ENCODE measurements at places on chromosomes 12 and 14. TPM values are rescaled to one million over a fixed set of nuclear protein-coding genes. Genes with fewer than 3 reads are reported as not detected.

DNA sequence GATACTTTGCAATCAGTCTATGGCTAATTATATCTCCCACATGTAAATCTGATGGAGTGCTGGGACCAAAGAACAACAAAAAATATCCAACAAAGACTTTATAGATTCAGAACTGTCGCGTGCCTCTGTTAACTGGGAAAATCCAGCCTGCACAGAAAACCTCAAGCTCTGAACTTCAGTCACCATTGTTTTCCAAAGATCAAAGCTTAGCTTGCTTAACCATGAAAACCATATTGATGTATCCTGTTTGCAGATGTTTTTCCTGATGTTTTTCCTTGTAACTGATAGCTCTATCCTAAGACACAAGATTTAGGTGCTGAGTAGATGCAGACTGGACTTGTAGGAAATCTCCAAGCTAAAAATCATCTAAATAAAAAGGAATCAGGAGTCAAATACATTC, 163.7 kb downstream of the GXYLT1 start:
- no peak overlapping the region for H3K4me3 ChIP-seq
- H3K4me1 ChIP-seq, result no peaks in the 10 kb centered on the region
- DNase-seq, result no peak
- H3K27me3 ChIP-seq, result no peaks in the 10 kb centered on the region
- no peak overlapping the region for H3K27ac ChIP-seq
- no peaks in the 10 kb centered on the region for H3K36me3 ChIP-seq

GRCh38 chr12:38869036-38869435, 36.4 kb downstream of the CPNE8 start:
- no peaks in the 10 kb centered on the region for H3K27me3 ChIP-seq
- H3K36me3 ChIP-seq, result no peaks in the 10 kb centered on the region
- no peak overlapping the region for H3K27ac ChIP-seq
- no peak for DNase-seq
- peaks cover 8% of the 10 kb centered on the region for H3K4me1 ChIP-seq
- no peak overlapping the region for H3K4me3 ChIP-seq

- H3K27me3 ChIP-seq, result no peaks in the 10 kb centered on the region
- no peak for DNase-seq
- no peaks in the 10 kb centered on the region for H3K4me1 ChIP-seq
- no peaks in the 10 kb centered on the region for H3K36me3 ChIP-seq
- H3K27ac ChIP-seq, result no peak overlapping the region
These were observed 206.6 kb downstream of the KIF26A start for GRCh38 chr14:104344818-104345620.

DNA sequence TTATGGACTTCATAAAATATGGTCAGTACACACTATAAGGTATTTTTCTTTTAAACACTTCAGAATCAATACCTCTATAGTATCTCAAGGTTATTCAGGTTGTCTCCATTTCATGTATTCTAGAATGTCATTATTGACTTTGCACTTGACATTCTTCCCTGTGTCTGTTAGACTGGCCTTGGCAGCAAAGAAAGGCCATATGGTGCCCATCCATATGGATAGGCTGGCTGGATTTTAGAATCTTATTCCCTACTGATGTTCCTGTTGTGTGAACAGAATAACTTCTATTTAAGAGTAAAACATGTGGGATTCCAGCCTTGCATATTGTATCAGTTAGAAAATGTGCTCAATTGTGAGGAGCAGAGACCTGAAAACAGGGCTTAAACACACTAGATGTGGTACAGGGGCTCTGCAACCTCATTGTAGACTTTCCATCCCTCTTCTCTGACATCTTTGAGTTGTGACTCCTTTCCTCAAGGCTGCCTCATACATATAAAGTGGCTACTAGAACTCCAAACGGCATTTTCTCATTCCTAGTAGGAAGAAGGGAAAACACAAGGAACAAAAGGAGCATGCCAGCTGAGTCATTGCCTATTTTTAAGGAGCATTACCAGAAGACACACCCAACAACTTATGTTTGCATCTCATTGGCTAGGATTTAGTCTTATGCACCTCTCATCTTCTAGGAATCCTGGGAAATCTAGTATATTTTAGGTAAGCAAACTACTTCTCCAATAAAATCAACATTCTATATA, 221.2 kb upstream of the TMPO start:
- H3K27me3 ChIP-seq, result no peaks in the 10 kb centered on the region
- H3K27ac ChIP-seq, result no peak overlapping the region
- H3K4me3 ChIP-seq, result no peak overlapping the region

- H3K4me3 ChIP-seq, result no peak overlapping the region
- no peaks in the 10 kb centered on the region for H3K27me3 ChIP-seq
- DNase-seq, result no peak
- peak overlapping the region; percentile 60 for H3K27ac ChIP-seq
These were observed 65.9 kb downstream of the CACNA1C start for GRCh38 chr12:2118481-2119255.

DNA sequence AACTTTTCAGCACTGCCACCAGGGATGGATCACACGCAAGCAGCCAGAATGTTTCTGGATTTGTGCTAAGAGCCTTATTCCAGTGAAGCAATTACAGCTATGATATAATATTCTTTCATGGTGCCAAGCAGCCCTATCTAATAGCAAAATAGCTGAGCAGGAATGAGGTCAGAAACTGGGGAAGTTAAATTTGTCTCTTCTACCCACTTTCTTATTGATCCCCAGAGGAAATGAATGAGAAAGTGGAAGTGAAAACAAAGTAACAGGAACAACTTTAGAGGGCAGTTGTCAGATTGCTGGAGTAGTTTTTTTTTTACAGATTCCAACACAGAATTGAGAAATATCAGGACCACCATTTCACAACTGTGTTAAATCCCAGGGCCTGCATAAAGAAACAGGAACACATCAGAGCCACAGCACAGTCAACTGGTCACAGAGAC, 44.8 kb downstream of the GCH1 start:
- no peaks in the 10 kb centered on the region for H3K4me1 ChIP-seq
- no peaks in the 10 kb centered on the region for H3K36me3 ChIP-seq

- no peak for DNase-seq
- no peaks in the 10 kb centered on the region for H3K27me3 ChIP-seq
- peak overlapping the region; percentile 29 for H3K27ac ChIP-seq
- no peaks in the 10 kb centered on the region for H3K36me3 ChIP-seq
- H3K4me1 ChIP-seq, result peaks cover 16% of the 10 kb centered on the region
These were observed 108.7 kb upstream of the FUT8 start for GRCh38 chr14:65303899-65304222.

- no peaks in the 10 kb centered on the region for H3K36me3 ChIP-seq
- DNase-seq, result no peak
- no peaks in the 10 kb centered on the region for H3K4me1 ChIP-seq
- no peak overlapping the region for H3K27ac ChIP-seq
- no peak overlapping the region for H3K4me3 ChIP-seq
These were observed 27.9 kb upstream of the MYF6 start for GRCh38 chr12:80679346-80680131.

DNA sequence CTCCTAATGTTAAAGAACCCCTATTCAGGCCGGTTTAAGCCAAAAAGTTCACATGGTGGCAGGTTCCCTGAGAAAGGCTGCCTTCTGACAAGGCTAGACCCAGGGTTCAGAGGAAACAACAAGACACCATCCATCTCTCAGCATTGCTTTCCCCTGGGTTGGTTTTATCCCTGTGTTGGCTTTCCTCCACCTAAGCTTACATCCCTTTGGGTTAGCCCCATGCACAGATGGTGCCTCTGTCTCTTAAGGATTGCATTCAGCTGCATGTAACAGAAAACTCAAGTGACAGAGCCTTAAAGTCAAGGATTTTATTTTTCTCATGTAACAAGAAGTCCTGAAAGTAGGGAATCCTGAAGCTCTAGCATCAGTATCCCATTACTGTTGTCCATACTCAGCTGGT, 42.8 kb upstream of the RIN3 start:
- H3K27ac ChIP-seq, result no peak overlapping the region
- DNase-seq, result no peak
- H3K36me3 ChIP-seq, result no peaks in the 10 kb centered on the region
- no peaks in the 10 kb centered on the region for H3K27me3 ChIP-seq

- H3K4me3 ChIP-seq, result no peak overlapping the region
- no peaks in the 10 kb centered on the region for H3K27me3 ChIP-seq
- DNase-seq, result no peak
- no peaks in the 10 kb centered on the region for H3K36me3 ChIP-seq
These were observed 196.0 kb downstream of the SLC5A8 start for GRCh38 chr12:101013993-101014392.

GRCh38 chr12:126960709-126961108, 1306.3 kb upstream of the TMEM132C start:
- no peak for DNase-seq
- H3K36me3 ChIP-seq, result no peaks in the 10 kb centered on the region
- no peaks in the 10 kb centered on the region for H3K4me1 ChIP-seq
- H3K27me3 ChIP-seq, result no peaks in the 10 kb centered on the region
- no peak overlapping the region for H3K4me3 ChIP-seq
- no peak overlapping the region for H3K27ac ChIP-seq

DNA sequence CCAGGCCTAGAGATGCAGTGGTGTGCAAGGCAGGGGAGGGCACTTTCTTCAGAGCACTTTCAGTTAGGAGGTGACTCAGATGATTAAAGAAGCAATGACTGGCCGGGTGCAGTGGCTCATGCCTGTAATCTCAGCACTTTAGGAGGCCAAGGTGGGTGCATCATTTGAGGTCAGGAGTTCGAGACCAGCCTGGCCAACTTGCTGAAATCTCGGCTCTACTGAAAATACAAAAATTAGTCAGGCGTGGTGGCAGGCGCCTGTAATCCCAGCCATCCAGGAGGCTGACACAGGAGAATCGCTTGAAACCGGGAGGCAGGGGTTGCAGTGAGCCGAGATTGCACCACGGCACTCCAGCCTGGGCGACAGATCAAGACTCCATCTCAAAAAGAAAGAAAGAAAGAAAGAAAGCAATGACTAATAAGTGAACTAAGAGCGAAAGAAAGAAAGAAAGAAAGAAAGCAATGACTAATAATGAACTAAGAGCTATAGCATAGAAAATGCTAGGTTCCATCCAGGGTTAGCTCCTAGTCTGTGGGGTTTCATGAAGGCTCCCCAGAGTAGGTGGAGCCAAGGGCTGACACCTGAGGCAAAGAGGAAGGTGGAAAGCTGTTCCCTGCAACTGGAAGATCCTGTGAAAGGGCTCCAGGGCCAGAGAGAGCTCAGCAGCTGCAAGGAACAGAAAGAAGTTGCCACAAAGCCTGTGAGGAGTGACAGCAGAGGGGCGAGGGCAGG, 334.5 kb downstream of the CACNA1C start:
- H3K27ac ChIP-seq, result no peak overlapping the region
- no peaks in the 10 kb centered on the region for H3K36me3 ChIP-seq
- no peak overlapping the region for H3K4me3 ChIP-seq
- H3K27me3 ChIP-seq, result no peaks in the 10 kb centered on the region

GRCh38 chr12:28171356-28172060, 18.7 kb upstream of the CCDC91 start:
- no peaks in the 10 kb centered on the region for H3K36me3 ChIP-seq
- H3K27ac ChIP-seq, result no peak overlapping the region
- H3K4me3 ChIP-seq, result no peak overlapping the region
- H3K4me1 ChIP-seq, result no peaks in the 10 kb centered on the region

- no peak overlapping the region for H3K4me3 ChIP-seq
- DNase-seq, result no peak
- no peaks in the 10 kb centered on the region for H3K27me3 ChIP-seq
- H3K4me1 ChIP-seq, result no peaks in the 10 kb centered on the region
- no peaks in the 10 kb centered on the region for H3K36me3 ChIP-seq
- no peak overlapping the region for H3K27ac ChIP-seq
These were observed 47.7 kb upstream of the GRIP1 start for GRCh38 chr12:66726556-66726955.

DNA sequence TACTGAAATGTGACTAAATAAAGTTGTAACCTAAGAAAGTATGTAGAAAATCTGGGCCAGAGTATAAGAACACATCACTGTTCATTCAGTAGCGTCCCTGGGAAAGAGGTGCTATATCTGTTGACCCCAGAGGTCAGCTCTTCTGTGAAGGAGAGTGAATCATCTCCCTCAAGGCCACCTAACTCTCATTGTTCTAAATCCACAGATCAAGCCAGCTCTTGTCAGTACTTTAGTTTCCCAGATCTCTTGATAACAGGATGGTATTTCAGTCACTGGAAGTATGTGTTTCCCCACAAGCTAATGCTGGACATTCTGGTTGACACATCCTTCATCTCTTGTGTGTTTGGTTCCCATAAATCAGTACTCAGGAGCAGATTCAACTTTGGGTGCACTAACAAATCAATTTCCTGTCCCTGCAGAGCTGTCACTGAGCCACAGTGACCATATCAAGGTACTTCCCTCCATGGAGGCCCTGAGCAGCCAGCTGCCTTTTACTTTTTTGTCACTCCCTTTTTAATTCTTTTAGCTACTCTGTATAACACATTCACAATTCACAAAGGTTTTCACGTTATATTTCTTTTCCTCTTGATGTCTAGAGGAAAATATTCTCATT, 7.8 kb downstream of the KRT1 start:
- no peak for DNase-seq
- H3K4me1 ChIP-seq, result peaks cover 4% of the 10 kb centered on the region
- H3K36me3 ChIP-seq, result no peaks in the 10 kb centered on the region
- H3K27me3 ChIP-seq, result no peaks in the 10 kb centered on the region
- H3K27ac ChIP-seq, result no peak overlapping the region

GRCh38 chr12:69055280-69055679, 122.3 kb upstream of the CPM start:
- no peak for DNase-seq
- H3K4me1 ChIP-seq, result peaks cover 19% of the 10 kb centered on the region
- no peaks in the 10 kb centered on the region for H3K36me3 ChIP-seq
- no peak overlapping the region for H3K27ac ChIP-seq

DNA sequence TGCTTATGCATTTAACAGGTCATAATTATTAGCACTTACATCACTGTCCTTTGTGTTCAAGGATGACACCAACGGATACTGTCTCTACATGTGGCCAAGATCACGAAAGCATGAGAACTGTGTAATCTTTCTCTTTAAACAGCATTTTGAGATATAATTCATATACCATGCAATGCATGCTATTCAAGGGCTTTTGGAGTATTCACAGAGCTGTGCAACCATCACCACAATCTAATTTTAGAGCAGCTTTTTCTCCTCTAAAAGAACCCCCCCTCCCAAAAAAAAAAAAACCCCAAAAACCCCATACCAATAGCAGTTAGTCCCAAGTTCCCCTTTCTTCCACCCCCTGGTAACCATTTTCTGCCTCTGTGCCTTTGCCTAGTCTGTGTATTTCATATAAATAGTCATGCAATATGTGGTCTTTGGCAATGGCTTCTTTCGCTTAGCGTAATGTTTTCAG, 60.6 kb downstream of the SPRING1 start:
- H3K4me1 ChIP-seq, result no peaks in the 10 kb centered on the region
- DNase-seq, result no peak
- H3K36me3 ChIP-seq, result no peaks in the 10 kb centered on the region
- no peak overlapping the region for H3K27ac ChIP-seq

- no peak overlapping the region for H3K27ac ChIP-seq
- H3K36me3 ChIP-seq, result no peaks in the 10 kb centered on the region
- H3K4me3 ChIP-seq, result no peak overlapping the region
- H3K27me3 ChIP-seq, result no peaks in the 10 kb centered on the region
- H3K4me1 ChIP-seq, result no peaks in the 10 kb centered on the region
- DNase-seq, result no peak
These were observed 186.6 kb downstream of the RGS6 start for GRCh38 chr14:72118841-72119240.

KRT2 gene
- total RNA-seq, result 2.0 TPM

NRXN3 gene
- total RNA-seq, result 4.7 TPM

KRT79 gene
- 1.7 TPM for total RNA-seq

MYF5 gene
- not detected for total RNA-seq

TTC8 gene
- 10.1 TPM for total RNA-seq

SLC25A47 gene
- total RNA-seq, result not detected

CRACR2A gene
- 4.4 TPM for total RNA-seq

VDR gene
- total RNA-seq, result 23.6 TPM

RHOJ gene
- 10.8 TPM for total RNA-seq

BLTP3B gene
- 21.9 TPM for total RNA-seq

C14orf132 gene
- total RNA-seq, result 12.0 TPM

YAF2 gene
- 23.1 TPM for total RNA-seq

GAS2L3 gene
- 2.5 TPM for total RNA-seq

SLC7A7 gene
- 7.4 TPM for total RNA-seq
